Hippocampal formation (tissue), 2 donors: ENCODE measurements at places on chromosomes 5 and 9.

GRCh38 chr9:33379666-33380389, 22.5 kb downstream of the AQP7 start:
- DNase-seq = no peak

GRCh38 chr9:129949821-129950220, 93.2 kb downstream of the FNBP1 start:
- DNase-seq = no peak

DNA sequence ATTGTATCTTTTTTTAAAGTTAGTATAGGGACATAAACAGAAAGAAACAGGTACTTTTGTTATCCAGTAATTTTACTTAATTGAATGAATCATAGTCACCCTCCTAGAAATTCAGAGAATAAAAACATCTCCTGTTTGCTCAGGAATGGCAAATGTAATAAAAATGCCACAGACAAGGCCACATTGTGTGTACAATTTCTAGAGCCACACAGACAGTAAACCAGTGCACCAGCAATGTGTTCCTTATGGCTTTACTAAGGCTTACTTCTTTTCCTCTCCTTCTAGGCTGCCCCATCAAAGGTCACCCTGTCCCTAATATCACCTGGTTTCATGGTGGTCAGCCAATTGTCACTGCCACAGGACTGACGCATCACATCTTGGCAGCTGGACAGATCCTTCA, 145.5 kb downstream of the SAXO1 start:
- DNase-seq = no peak

DNA sequence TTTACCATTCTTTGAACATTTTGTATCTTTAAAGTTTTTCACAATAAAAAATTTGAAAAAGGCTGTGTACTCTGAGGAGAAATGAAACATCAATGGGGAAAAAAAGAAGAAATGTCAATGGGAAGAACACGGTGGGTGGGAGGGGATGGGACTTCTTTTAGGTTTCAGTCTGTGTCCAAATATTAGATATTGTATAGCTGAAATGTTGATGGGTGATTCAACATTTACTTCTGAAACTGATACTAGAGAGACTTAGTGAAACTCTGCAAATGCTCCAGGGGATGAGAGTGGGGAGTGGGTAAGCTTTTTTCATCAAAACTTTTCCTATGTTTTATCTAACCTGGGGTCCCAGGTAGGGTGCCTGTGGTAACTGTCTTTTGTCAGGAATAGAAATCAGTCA, 311.9 kb downstream of the MAN2A1 start:
- DNase-seq = no peak

GRCh38 chr9:85536076-85536475, 205.7 kb downstream of the AGTPBP1 start:
- no peak for DNase-seq

- no peak for DNase-seq
Measured at GRCh38 chr5:98065261-98065909, 708.1 kb upstream of the RGMB start.

DNA sequence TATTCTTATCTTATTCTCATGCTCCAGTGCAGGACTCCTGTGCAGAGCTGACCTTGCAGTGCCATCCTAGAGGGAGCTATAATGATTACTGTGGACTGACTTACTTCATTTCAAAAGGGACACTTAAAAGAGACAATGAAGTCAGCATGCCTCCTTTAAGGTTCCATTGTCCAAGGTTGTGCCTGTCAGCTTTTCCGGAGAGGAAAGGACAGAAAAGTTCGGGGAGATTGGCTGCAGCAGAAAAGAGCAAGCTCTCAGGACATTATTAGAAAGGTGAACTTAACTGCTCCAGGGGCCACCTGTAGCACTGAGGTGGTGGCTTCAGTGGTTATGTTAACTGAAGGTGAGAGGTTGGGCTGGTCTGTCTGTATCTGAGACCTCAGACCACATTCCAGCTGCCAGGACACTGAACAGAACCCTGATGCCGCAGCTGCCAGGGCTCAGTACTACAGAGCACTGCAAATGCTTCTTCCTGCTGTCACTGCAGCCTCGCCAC, 112.9 kb downstream of the ST8SIA4 start:
- no peak for DNase-seq

DNA sequence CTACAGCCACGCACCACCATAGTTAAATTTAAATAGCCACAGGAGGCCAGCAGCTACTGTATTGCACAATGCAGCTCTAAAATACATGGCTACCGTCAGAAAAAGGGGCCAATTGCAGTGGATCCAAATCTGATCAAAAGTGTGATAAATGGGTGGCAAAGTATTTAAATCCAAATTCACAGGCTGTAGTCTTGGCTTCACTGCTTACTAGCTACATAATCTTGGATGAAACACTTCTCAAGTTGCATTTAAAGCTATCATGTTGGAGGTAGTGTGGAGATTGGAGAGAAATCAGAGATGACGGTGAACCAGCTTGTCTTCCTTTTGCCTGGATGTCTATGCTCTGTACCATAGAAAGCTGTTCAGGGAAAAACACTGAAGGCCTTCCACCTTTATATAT, 24.0 kb upstream of the SLC44A1 start:
- no peak for DNase-seq

DNA sequence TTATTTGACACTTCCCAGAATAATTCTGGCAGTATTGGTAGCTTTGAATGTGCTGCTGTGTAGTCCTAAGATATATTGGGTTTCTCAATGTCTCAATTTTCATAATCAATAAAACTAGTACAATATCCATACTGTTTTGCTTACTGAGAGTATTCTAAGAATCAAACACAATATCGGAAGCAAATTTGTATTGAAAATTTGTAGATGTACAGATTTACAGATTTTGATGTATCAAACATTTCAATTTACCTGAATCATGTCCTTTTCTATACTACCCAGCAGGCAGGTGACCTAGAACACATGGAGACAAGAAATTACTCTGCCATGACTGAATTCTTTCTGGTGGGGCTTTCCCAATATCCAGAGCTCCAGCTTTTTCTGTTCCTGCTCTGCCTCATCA, at the start of gene OR13D1:
TSS of gene OR13D1 (plus strand) at position 301 of the 400 bp plus-strand sequence. CDS start at position 301, 0 bp downstream.
- DNase-seq = no peak

- no peak for DNase-seq
Measured at GRCh38 chr5:170219615-170220014, 13.2 kb upstream of the C5orf58 start.

DNA sequence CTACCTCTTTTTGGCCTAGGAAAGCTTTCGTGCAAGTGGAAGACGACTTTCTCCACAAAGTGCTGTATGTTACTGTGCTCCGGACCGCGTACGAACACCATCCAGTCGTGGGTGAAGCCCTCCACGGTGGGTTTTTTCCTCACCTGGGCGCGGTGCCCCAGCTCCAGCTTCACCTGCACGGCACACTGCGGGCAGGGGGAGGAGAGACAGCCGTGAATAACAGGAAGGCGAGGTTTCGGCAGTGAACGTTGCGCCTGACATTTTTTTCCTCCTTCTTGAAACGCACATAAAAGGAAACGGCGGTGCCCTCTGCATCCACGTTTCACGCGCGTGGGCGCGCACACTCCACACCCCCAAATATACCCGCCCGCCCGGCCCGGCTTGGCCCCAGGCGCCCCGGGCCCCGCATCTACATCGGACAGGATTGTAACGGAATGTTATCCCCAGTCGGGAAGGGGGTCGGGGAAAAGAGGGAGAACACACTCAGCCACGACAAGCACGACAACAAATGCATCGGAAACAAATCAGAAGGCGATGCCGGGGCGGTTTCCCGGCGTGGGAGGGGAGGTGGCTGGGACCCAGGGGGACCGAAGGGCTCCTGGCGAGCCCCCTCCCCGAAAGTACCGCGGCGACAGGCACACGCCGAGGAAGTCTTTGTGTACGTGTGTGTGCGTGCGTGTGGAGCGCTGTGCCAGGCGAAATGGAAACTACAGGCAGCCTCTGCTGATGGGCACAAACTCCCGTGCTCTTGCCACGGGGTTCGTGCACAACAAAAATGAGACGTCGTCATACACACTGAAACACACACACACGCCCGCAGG, 1.4 kb downstream of the MLLT3 start:
- no peak for DNase-seq

DNA sequence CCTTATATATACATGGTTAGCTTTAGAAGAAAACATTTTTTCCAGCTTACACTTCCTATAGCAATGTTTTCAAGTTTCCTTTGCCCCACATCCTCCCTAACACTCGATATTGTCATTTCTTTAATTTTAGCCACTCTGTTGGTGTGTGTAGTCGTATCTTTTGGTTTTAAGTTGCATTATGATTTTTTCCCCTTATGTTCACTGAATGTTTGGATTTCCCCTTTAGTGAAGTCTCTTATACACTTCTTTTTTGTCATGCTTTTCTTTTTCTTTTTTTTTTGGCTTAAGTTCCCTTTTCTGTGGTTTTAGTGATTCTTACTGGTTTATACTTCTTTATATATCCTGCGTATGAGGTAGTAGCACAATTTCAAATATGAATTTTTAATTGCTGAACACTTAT, 58.8 kb downstream of the KDM4C start:
- DNase-seq = no peak

GRCh38 chr9:95981761-95982390, 106.4 kb downstream of the ERCC6L2 start:
- DNase-seq = no peak
